Naive thymus-derived CD8-positive, alpha-beta T cell (primary cell): ENCODE measurements at places on chromosomes 7 and 10. TPM values are rescaled to one million over a fixed set of nuclear protein-coding genes. Genes with fewer than 3 reads are reported as not detected.

CYP3A5 gene
- 0.16 TPM for total RNA-seq

CFAP46 gene
- total RNA-seq = not detected

NUTM2E gene
- 0.77 TPM for total RNA-seq

ZNF365 gene
- total RNA-seq = not detected

AGMO gene
- total RNA-seq = not detected

NKX1-2 gene
- not detected for total RNA-seq

HABP2 gene
- not detected for total RNA-seq

GBX1 gene
- total RNA-seq = not detected

CAMK1D gene
- total RNA-seq = 18.5 TPM

PRXL2A gene
- total RNA-seq = 10.2 TPM

SCD gene
- 1.4 TPM for total RNA-seq

FOXP2 gene
- total RNA-seq = not detected

CLRN3 gene
- total RNA-seq = not detected

NPY4R gene
- not detected for total RNA-seq

PSMG3 gene
- total RNA-seq = 26.1 TPM

DNA sequence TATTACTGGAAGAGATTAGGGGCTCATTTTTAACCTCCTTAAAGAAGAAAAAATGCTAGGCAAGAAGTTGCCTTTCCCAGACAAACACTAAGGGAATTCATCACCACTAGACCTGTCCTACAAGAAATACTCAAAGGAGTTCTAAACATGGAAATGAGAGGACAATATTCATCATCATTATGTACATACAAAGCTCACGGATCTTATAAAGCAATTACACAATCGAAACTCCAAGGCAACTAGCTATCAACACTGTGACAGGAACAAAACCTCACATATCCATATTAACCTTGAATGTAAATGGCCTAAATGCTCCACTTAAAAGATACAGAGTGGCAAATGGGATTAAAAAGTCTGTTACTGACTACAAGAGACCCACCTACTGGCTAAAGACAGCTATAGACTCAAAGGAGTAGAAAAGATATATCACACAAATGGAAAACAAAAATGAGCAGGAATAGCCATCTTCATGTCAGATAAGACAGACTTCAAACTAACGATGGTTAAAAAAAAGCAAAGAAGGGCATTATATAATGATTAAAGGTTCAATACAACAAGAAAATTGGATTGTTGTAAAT lies 246.6 kb downstream of the ADRA2A start:
- no peak for DNase-seq

DNA sequence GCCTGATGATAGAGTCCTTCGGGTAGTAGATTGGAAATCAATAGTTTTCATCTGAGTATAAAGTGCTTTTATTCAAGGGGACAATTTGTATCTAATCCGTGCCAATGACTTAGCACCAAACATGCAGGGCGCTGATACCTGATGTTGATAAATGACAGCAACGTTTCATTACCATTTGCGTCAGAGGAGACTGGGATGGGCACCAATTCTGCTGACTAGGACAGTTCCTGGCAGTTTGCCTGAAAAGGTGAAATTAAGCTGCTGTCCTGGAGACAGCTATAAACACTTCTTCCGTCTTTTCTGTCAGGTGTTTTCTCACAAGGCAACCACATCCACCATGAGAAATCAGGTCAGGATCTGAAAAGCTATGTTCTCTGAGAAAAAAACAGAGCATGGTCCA lies 1136.4 kb downstream of the TYW1 start:
- no peak for DNase-seq

GRCh38 chr10:116827214-116827671 lies 22.1 kb upstream of the ENO4 start:
- no peak for DNase-seq

GRCh38 chr10:84367256-84367655 lies 38.9 kb downstream of the CCSER2 start:
- no peak for DNase-seq

GRCh38 chr10:129161150-129161549 lies 305.9 kb upstream of the MGMT start:
- no peak for DNase-seq

DNA sequence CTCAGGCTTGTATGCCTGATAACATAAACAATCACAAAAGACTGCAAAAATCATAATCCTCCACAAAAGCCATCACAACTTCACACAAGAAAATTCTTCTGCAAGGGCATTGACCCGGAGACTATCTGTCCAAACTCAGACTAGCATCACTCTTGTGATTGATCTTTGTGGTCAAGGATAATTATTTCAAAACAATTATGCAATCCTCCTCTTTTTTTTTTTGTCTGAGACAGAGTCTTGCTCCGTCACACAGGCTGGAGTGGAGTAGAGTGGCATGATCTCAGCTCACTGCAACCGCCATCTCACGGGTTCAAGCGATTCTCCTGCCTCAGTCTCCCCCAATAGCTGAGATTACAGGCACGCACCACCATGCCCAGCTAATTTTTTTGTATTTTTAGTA lies 22.2 kb downstream of the CDNF start:
- DNase-seq = no peak

- DNase-seq = no peak
Observed at GRCh38 chr7:126605056-126605455, 647.7 kb downstream of the GRM8 start.

- no peak for DNase-seq
Observed at GRCh38 chr7:93249491-93250148, 17.5 kb downstream of the VPS50 start.

DNA sequence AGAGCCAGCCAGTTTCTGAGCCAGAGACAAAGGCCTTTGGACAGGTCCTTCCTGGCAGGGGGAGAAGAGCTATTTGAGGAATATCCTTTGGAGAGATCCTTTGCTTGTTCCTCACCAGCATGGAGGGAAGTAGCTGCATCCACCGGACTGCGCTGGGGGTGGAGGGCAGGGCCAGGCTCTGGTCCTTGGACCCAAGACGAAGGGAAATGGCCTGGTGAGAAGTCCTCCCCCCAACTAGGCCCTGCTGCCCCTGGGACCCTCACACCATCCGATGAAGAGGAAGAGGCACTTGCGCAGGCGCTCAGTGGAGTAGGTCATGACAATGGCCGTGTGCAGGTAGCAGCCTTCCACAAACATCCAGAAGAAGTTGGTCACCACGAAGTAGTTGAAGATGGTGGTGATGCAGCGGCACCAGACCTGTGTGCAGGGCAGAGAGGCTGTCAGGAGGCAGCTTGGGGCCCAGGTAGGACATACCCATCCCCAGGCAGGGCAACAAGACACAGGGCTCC lies 19.8 kb downstream of the CRHR2 start:
- DNase-seq = no peak

DNA sequence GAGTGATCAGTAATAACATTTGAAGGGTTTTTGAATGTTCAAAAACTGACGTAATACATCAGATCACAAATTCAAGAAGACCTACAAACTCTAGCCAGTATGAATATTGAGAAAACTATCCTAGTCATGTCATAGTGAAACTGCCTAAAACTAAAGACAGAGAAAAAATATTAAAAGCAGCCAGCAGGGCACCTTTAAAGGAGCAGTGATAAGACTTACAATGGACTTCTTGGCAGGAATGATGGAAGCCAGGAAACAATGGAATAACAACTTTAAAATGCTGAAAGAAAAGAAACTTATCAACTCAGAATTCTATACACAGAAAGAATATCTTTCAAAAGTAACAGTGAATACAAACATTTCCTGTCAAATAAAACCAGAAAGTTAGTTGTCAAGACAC lies 78.3 kb upstream of the CTBP2 start:
- no peak for DNase-seq

GRCh38 chr7:94374721-94375566 lies 19.8 kb upstream of the COL1A2 start:
- DNase-seq = no peak

DNA sequence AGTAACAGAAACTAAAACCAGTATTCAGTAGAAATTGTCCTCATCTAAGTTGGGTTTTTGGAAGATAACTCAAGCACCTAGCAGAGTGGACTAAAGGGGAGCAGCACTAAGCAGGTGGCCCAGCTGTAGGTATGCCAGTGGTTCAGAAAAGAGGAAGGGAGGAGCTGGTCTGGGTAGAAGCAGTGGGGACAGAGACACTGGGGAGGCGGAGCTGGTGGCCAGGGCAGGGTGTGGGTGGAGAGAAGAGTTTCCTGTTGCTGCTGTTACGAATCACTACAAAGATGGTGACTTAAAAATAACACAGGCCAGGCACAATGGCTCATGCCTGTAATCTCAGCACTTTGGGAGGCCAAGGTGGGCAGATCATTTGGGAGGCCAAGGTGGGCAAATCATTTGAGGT lies 136.2 kb downstream of the WDR11 start:
- DNase-seq = no peak

DNA sequence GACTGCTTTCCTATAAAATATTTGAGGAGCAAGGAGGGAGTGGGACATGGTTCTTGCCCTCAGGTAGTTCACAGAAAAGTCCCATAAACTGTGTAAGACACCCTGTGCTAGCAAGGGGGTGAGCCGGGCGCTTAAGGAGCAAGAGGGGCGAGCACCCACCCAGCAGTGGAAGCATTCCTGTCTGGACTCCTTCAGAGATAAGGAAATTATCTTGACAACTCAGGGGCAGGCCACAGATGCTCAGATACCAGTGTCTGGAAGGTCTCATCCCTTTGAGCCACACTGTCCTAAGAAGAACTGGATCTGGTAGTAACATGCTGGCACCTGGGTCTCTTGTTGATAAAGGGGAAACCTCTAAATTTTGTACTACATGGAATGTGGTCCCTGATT lies 54.1 kb downstream of the DAGLB start:
- no peak for DNase-seq

GRCh38 chr10:75826846-75827245 lies 395.4 kb downstream of the LRMDA start:
- no peak for DNase-seq

GRCh38 chr7:139680676-139681462 lies 96.9 kb downstream of the HIPK2 start:
- peak; percentile 39 for DNase-seq

- no peak for DNase-seq
Observed at GRCh38 chr7:41148521-41148951, 554.4 kb downstream of the INHBA start.

- no peak for DNase-seq
Observed at GRCh38 chr7:43674559-43675436, 54.5 kb downstream of the COA1 start.

DNA sequence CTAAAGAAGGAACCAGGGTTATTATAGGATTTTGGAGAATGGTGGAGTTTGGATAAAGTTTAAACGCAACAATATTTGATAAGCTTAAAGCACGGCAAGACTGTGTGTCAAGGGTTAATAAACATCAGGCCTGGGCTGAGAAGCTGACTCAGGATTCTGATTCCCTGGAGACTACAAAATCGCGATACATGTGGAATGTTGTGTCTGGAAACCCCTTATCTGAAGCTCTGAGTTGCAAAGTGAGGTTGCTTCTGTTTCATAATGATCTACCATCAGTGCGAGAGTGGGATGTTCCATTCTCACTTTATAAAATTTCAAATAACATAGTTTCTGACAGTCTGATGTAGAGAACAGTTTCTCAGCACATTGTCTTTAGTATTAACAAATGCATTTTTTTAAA lies 7.8 kb downstream of the C1GALT1 start:
- no peak for DNase-seq

- no peak for DNase-seq
Observed at GRCh38 chr7:41809940-41810576, 107.2 kb upstream of the INHBA start.

GRCh38 chr7:122412883-122413282 lies 108.3 kb upstream of the FEZF1 start:
- DNase-seq = no peak

GRCh38 chr10:44347609-44348400 lies 37.1 kb downstream of the CXCL12 start:
- DNase-seq = no peak

DNA sequence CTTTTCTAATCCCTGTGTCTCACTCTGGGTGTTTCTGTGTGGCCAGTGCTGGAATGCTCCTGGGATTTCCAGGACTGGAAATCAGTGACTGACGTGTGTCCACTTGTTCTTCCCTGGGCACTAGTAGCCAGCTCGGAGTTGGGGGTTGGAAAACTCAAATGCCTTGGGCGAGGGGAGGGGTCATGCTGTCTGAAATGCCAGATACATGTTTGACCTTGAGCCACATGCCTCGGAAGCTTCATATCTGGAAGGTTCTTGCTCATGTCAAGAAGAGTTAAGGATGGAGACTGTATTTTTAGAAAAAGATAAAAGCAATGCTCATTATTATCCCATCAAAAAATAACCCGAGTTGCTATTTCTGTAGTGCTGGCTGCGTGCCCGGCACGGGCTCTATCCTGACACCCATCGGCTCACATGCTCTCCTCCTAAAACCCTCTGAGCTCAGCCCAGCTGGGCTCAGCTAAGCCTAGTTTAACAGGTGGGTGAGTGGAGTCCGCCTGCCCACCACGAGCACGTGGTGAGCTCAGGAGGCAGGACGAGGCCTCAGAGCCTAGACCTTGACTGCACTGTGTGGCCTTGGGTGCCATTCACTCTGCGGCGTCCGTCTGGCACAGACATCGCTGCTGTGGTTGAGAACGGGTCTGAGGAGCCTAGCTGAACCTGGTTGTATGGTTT lies 6.4 kb downstream of the DPYSL4 start:
- DNase-seq = no peak

- DNase-seq = no peak
Observed at GRCh38 chr10:133405844-133406527, 12.0 kb downstream of the MTG1 start.

- no peak for DNase-seq
Observed at GRCh38 chr10:24963521-24964041, 11.2 kb upstream of the PRTFDC1 start.

GRCh38 chr10:85649461-85649860 lies 717.1 kb downstream of the GRID1 start:
- no peak for DNase-seq

DNA sequence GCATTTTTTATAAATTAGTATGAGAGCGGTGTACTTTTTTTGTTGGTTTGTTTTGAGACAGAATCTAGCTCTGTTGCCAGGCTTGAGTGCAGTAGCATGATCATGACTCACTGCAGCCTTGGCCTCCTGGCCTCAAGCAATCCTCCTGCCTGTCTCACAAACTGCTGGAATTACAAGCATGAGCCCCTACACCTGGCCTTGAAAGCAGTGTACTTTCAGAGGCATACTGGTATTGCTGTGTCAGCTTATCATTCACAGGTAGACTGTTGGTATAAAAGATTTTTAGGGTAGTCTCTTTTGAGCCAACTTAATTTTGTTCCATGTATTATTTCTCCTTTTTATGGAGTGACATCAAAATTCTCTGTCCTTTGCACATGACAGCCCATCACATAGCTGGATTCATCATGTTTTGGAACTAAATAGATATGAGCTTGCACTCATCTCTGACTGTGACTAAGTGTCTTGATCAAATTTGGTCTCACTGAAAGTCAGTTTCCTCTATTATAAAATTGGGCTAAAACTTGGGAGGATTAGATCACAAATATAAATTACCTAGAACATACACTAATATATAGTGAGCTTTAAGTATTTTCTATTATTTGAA lies 12.4 kb downstream of the GNAT3 start:
- DNase-seq = no peak

GRCh38 chr7:29146057-29146706 lies at the start of gene CPVL:
TSS of gene CPVL (minus strand) at chr7:29146537. CDS start at chr7:29121061, 25,476 bp downstream.
- DNase-seq = no peak
